ENCODE measurements at places on chromosomes 12 and 14. TPM values are rescaled to one million over a fixed set of nuclear protein-coding genes. Genes with fewer than 3 reads are reported as not detected.

GRCh38 chr12:109923481-109924245 lies 23.6 kb downstream of the TCHP start:
- no peak for DNase-seq

FAM177A1 gene
- total RNA-seq = 84.6 TPM

- DNase-seq = no peak
These were observed 45.8 kb downstream of the ETV6 start for GRCh38 chr12:11695321-11695720.

- DNase-seq = no peak
These were observed 126.6 kb downstream of the CHST11 start for GRCh38 chr12:104583301-104583700.

- no peak for DNase-seq
These were observed 193.9 kb downstream of the EMP1 start for GRCh38 chr12:13390381-13390861.

All from naive thymus-derived CD4-positive, alpha-beta T cell (primary cell).